ENCODE measurements at places on chromosomes 2 and 18. TPM values are rescaled to one million over a fixed set of nuclear protein-coding genes. Genes with fewer than 3 reads are reported as not detected.

The TM4SF20 gene
- 6.6 TPM for total RNA-seq

The GPR75 gene
- total RNA-seq = 1.8 TPM

The FHOD3 gene
- 2.8 TPM for total RNA-seq

The ERBB4 gene
- total RNA-seq = not detected

The REG1B gene
- not detected for total RNA-seq

The RASGRP3 gene
- total RNA-seq = 1.1 TPM

The CFAP65 gene
- 0.15 TPM for total RNA-seq

The PFN4 gene
- 1.9 TPM for total RNA-seq

The EPB41L3 gene
- total RNA-seq = 0.31 TPM

The RNU2-63P gene
- total RNA-seq = not detected

The DNAJC5G gene
- total RNA-seq = not detected

The DCDC2C gene
- total RNA-seq = 0.55 TPM

The CDK15 gene
- not detected for total RNA-seq

The AGPS gene
- total RNA-seq = 32.9 TPM

The CDH19 gene
- 1.1 TPM for total RNA-seq

The CD8B gene
- not detected for total RNA-seq

The ZRANB3 gene
- total RNA-seq = 6.6 TPM

The VWC2L gene
- not detected for total RNA-seq

The FNDC4 gene
- total RNA-seq = 5.3 TPM

The PRKAG3 gene
- total RNA-seq = not detected

The DYNAP gene
- total RNA-seq = not detected

The SPATA3 gene
- total RNA-seq = not detected

The ARHGAP25 gene
- total RNA-seq = 0.19 TPM

The C1GALT1C1L gene
- 1.7 TPM for total RNA-seq

The PLGLB2 gene
- total RNA-seq = 0.35 TPM

The ARHGAP28 gene
- 0.07 TPM for total RNA-seq

The FBXO41 gene
- 5.5 TPM for total RNA-seq

The CYP27A1 gene
- total RNA-seq = 0.15 TPM

The ITM2C gene
- total RNA-seq = 81.7 TPM

The SGPP2 gene
- 0.29 TPM for total RNA-seq

The CREG2 gene
- total RNA-seq = 10.6 TPM

The RAPGEF4 gene
- 0.54 TPM for total RNA-seq

All from A549 treated with CORT108297 at 1 μM for 4 hours (cell line).